ENCODE measurements at places on chromosomes 12 and 14. TPM values are rescaled to one million over a fixed set of nuclear protein-coding genes. Genes with fewer than 3 reads are reported as not detected.

SMIM41 gene
- total RNA-seq = not detected

POTEM gene
- total RNA-seq = not detected

CEBPE gene
- total RNA-seq = not detected

TGFB3 gene
- total RNA-seq = 9.6 TPM

LBHD2 gene
- not detected for total RNA-seq

RERGL gene
- total RNA-seq = not detected

ORAI1 gene
- total RNA-seq = 36.7 TPM

C12orf50 gene
- not detected for total RNA-seq

C3AR1 gene
- not detected for total RNA-seq

FOXM1 gene
- total RNA-seq = 71.2 TPM

SPTB gene
- 0.13 TPM for total RNA-seq

PPFIBP1 gene
- 88.6 TPM for total RNA-seq

HAL gene
- 0.08 TPM for total RNA-seq

KRT78 gene
- not detected for total RNA-seq

TAS2R8 gene
- not detected for total RNA-seq

MYH6 gene
- total RNA-seq = not detected

LDHB gene
- 552 TPM for total RNA-seq

PPP4R4 gene
- total RNA-seq = 1.1 TPM

TAS2R20 gene
- total RNA-seq = 0.95 TPM

GLS2 gene
- 1.3 TPM for total RNA-seq

GARIN6 gene
- not detected for total RNA-seq

STAT6 gene
- total RNA-seq = 52.3 TPM

KRT81 gene
- 0.90 TPM for total RNA-seq

VPS33A gene
- 35.2 TPM for total RNA-seq

PZP gene
- not detected for total RNA-seq

CPNE6 gene
- not detected for total RNA-seq

INHBE gene
- 0.59 TPM for total RNA-seq

TMEM121 gene
- 4.6 TPM for total RNA-seq

All from Panc1 (cell line).